ENCODE measurements at places on chromosomes 7 and 10.

GRCh38 chr7:143882604-143883078, 19.3 kb downstream of the TCAF1 start:
- peak; percentile 48 for DNase-seq

DNA sequence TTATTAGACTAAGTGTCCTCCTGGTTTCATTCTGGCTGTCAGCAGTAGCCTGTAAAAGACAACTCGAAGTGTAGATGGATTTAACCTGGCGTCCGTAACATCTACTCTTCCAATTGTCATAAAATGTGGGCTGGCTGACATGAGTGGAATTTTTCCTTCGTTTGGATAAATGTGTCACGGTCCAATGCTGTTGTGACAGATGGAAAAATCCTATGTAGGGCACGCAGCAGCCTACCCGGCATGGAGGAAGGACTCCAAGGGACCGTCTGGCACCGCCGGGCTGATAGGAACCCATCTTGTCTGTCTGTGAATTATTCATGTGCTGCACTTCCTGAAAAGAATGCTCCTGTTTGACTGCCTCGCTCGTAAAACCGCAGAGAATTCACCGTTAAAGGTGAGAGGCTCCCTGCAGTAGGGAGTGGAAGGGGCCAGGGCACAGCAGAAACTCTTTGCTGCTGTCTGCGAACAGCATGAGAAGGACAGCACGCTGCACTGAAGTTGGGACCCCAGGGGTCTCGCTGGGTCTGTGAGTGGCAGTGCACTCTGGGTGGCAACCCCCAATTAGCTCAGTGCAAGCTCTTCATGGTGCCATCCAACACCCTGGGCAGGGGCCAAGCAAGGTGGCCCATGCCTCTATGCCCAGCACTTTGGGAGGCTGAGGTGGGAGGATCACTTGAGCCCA, 1.6 kb upstream of the ORAI2 start:
- peak; percentile 6 for DNase-seq

GRCh38 chr10:124160176-124160575, 66.8 kb upstream of the CHST15 start:
- DNase-seq: no peak

DNA sequence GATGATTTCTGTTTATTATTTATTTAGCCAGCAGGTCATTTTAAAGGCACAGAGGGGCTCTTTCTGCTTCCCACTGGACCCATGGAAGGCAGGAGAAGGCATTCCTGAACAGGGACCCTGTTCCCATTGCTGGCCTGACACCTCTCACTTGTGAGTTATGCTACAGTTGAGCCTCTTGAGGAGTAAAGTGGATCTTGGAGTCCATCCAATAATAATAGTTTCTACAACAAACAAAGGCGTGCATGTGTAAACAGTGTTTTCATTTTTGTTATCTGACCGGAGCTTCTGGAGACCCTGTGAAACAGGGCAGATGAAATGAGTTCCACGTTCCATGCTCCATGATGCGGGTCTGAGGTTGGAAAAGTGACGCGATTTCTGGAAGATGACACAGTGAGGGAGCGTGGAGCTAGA, 127.3 kb upstream of the HABP2 start:
- peak; percentile 52 for DNase-seq

- DNase-seq: no peak
These were observed 396.2 kb downstream of the HTR7 start for GRCh38 chr10:90461437-90462155.

- no peak for DNase-seq
These were observed 32.9 kb downstream of the AP3M1 start for GRCh38 chr10:74117738-74118137.

Measured in AG10803 (cell line).